ENCODE measurements at places on chromosomes 7 and 10.

GRCh38 chr7:34838329-34838728 is 180.3 kb downstream of the NPSR1 start:
- DNase-seq, result no peak

- no peak for DNase-seq
Observed at GRCh38 chr7:36430881-36431280, 41.2 kb downstream of the ANLN start.

DNA sequence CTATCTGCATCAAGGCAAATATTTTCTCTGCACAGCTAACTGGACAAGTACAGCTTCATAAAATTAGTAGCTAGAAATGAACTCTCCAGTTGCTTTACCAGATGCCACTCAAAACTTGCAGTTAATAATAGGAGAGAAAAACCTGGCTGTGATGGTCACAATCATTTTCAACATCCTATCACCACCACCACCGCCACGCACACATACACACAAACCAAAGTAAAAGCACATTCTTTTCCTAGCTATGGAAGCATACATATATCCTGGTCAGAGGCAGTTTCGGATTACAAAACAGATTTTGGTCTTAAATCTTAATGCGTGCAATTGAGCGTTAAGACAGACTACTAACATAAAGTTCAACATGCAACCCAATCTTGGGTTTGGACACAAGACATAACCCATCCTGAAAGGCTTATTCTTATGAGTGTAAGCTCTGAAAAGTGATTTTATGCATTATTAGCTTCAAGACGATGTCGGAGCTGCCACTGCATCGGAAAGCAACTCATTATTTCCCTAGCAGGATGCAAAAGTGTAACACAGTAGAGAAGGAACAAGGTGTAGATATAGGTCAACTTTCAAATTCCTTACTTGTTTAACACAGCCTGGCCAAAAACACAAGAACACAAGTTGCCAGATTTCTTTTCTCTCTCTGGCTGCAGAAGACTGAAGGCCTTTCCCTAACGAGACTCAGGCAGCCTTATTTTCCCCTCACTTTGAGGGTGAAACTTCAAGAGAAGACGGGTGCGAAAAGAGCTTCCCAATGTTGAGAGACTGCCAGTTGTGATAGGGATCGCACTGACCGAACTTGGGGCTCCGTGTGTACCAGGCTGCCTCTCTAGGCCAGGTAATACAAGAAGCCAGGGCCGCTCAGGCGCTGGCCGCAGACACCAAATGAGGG is 1.2 kb downstream of the CACUL1 start:
- no peak for DNase-seq

DNA sequence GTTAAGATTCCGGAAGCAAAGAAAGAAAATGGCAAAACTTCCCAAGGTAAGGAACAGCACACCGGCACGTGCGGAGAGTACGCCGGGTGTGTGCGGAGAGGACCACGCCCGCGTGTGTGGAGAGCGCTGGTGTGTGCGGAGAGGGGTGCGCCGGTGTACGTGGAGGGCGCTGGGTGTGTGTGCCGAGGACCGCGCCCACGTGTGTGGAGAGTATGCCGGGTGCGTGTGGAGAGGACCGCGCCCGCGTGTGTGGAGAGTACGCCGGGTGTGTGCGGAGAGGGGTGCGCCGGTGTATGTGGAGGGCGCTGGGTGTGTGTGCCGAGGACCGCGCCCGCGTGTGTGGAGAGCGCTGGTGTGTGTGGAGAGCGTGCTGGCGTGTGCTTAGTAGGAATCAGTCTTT is 48.6 kb upstream of the DPYSL4 start:
- DNase-seq, result no peak

DNA sequence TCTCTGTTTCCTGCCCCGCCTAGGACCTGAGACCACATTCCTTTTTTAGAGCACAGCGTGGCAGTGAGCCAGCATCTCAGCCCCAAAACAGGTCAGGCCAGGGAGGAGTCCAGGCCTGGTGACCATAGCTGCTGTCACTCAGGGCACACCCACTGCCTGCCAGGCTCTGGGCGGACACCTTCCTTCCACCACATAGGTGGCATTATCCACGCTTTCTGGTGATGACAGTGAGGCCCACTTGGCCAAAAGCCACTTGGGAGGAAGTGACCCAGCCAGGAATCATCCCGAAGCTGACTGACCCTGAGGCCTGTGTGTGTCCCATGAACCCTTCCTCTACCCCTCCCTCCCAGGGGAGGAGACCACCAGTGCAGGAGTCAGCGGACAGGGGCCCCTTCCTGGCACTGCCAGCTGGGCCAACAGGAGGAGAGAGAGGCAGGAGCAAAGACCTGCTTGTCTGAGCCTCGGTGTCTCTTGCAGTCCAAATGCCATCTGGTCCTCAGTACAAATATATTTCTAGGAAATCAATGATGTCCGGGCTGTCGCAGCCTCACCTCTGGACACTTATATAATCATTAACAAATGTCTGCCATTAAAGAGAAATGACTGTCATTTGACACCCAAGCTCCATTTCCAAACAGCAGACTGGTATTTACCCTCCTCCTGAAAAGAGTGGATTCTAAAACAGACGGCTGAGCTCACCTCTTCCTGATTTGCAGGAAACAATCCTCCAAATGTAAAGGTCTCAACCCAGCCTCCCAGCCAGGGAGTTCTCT is 63.0 kb downstream of the ABRAXAS2 start:
- DNase-seq, result no peak

DNA sequence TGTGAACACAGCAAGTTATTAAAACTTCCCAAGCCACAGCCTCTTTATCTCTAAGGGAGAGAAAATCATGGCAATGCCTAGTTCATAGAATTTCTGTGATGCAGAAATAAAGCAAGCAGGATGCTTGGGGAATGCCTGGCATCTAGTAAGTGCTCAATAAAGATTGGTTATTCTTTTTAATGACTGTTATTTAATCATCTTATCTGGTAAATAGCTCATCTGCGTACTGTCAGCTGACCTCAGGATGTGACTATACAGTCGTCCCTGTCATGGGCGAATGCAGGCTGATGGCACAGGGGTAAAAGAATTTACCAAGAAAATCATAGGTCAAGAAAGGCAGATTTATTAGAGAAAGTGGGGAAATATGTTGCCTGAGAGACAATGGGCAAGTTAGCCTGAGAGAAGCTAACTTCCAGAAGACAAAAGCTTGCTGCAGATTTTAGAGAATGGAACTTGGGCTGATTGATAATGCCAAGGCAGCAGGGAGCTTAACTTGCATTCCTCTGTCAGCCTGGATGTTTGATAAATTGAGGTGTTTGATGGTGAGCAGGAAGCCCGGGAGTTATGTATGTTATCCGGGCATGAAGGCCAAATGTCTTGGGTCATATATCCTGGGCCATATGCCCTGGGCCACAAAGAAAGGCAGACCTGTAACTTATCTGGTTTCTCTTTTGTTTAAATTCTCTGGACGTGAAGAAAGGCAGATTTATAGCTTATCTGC is 126.0 kb downstream of the KCNMA1 start:
- no peak for DNase-seq

DNA sequence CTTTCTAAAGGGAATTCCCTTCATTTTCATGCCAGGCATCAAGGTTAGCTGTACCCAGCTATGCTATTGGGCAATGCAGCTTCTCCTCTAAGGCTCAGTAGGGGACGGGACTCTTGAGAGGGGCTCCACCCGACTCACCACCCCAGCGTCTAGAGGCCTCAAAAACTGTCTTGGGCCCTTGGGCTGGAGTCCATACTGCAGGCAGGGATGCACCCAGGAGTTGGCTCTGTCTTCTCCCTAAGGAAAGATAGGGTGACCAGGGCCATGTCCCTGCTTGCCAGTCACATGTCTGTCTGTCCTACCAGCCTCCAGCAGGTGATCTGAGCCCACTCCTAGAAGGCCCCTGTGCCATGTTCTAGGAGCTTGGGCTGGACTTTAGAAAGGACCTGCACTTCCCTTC is 1.2 kb downstream of the OPN4 start:
- DNase-seq, result no peak

DNA sequence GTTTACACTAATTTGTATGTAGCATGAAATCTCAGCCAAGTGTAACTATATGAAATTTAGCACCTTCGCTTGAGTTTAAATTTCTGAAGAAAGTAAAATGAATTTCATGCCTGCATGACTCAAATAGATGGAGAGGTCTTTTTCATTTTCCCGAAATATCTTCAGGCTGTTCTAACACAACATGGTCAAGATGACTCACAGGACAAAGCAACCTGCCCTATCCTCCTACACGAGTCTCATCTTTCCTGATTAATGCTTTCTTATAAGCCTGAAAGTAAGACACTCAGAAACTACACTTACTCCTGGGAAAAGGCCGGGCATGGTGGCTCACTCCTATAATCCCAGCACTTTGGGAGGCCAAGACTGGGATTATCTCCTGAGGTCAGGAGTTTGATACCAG is 41.2 kb downstream of the CH25H start:
- DNase-seq, result no peak

DNA sequence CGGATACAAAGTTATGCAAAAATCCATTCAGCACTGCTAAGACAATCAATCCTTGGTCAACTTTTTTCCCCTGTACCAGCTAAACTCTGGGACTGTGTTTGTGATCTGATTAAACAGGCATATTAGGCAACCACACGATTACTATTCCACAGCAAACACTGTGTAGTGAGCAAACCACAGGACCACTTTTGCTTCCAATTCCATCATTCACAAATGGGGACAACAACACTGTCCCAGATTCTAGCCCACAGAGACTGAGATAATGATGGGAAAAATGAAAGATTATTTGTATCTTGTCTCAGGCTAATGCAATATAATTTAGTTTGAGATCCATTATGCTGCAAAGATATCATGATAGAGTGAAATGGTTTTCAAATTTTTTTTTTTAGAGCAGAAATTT is 163.7 kb upstream of the AOAH start:
- no peak for DNase-seq

- DNase-seq, result no peak
Observed at GRCh38 chr10:20608503-20608902, 288.6 kb downstream of the NEBL start.

- no peak for DNase-seq
Observed at GRCh38 chr7:21916629-21917028, 29.1 kb downstream of the CDCA7L start.

All from stimulated activated CD4-positive, alpha-beta T cell treated with anti-CD3 and anti-CD28 coated beads, Interleukin-2, amount 100 ng/mL, for 24 hours (primary cell).